ENCODE measurements at places on chromosomes 12 and 14.
A peak's percentile ranks its signal among the peaks of the same experiment; 100 is the strongest.

DNA sequence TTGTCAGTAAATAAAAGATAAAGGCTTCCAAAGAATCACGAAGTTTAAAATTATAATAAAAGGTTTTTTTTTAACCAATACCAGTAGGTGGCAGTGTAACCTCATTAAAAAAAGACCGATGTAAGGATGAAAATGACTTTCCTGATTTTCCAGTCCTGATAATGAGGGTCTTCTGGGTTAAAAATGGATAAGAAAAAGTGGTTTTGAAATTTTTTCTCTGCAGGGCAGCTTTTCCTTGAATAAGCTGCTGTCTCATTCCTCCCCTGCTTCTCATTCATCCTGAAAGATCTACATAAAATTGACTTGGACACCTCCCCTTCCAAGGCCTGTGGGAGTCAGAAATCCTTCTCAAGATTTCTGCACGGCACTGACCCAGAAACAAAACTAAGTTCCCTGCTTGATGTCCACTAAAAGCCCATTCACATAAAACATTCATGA lies 58.9 kb upstream of the FBXO33 start:
- no peak for DNase-seq

DNA sequence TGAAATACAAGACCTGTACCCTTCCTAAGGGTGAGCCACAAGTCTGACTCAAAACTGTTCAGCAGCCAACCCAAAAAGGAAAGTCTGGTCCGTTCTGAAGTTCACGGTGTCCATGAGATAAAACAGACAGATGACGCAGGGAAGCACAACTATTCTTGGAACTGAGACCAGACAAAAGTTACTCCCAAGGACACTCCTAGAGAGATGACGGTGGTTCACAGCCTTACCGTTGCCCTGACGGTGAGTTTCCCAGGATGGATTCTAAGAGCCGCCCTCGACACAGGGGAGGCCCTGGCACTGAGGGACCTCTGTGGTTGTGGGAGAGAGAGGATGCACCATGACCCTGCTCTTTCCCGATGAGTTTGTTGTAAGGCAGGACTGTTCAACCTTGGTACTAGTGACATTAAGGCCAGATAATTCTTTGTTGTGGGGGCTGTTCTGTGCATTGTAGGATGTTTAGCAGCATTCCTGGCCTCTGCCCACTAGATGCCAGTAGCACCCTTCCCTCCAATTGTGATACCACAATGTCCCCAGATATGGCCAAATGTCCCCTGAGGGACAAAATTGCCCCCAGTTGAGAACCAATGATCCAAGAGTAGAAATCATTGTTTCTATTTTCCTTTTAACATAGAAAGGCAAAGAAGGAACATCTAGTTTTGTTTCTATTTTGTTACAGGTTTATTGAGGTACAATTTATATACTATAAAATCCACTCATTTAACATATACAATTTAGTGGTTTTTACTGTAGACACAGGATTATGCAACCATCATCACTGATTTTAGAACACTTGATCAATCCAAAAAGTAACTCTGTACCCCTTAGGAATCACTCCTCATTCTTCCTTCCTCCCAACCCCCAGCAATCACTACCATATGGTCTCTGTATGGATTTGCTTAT lies 23.0 kb downstream of the OR10P1 start:
- no peak for DNase-seq

DNA sequence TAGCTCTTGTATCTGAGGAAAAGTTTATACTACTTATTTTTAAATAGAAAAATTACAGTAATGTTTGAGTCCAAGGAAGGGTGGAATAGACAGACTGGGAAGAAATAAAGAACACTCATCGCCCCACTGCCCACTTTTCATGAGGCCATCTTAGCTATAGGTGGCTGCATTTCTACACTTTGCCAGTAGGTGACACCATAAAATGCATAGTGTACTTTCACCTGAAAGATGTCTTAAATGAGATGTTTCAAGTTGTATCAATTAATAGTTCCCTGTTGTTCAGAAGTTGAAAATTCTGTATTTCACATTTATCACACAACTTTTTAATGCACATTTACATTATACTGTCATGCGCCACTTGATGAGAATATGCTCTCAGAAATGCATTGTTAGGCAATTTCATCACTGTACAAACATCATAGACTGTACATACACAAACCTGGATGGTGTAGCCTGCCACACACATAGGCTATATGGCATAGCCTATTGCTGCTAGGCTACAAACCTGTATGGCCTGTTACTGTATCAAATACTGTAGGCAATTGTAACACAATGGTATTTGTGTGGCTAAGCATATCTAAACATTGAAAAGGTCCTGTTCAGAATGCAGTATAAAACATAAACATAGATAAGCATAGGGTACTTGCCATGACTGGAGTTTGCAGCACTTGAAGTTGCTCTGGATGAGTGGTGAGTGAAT lies 27.6 kb downstream of the PMCH start:
- no peak for DNase-seq

- peak; percentile 26 for DNase-seq
These were observed 900 bp downstream of the C2CD5 start for GRCh38 chr12:22543246-22544037.

DNA sequence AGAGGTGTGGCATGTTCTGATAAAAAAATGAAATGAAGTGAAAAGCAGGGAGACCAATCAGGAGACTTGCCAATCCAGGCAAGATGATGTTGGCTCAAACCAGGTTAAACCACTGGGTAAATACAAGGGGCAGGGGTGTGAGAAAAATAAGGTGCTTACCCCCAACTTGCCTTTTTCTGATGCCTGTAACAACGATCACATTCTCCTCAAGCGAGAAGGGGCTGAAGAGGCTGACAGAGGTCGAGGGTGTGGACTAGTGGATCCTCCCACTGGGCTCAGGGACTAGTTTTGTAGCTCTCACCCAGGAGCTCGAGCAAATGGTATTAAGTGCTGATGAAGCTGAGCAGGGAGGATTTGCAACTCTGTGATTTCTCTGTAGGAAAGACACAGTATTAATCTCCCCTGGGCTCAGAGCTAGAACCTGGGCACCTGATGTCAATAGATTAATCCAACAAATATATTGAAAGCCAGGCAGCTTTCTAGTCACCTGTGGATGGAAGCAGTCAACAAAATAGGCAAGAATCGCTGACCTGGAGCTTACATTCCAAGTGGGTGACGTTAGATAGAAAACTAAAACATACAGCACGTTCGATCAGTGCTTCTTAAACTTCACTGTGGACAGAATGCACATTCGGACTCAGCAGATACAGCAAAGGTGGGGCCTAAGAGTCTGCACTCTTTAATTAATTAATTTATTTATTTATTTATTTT lies 15.2 kb upstream of the EAPP start:
- no peak for DNase-seq

DNA sequence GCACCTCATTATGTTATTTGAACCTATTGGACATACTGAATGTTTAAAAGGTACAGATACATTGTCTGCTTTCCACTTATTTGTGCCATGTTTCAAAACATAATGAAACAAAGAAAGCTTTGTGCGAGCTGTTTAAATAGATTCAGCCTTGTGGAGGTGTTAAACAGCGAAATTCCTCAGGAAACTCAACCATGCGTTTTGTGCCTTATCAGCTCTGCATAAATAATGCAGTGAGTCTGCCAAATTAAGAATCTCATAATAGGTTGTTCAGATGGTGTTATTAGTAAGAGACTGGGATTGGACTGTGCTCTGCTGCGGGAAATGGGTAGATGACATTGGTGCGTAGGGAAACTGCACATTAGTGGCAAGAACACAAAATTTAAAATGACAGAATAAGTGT lies 163.7 kb upstream of the CLEC14A start:
- DNase-seq, result no peak

DNA sequence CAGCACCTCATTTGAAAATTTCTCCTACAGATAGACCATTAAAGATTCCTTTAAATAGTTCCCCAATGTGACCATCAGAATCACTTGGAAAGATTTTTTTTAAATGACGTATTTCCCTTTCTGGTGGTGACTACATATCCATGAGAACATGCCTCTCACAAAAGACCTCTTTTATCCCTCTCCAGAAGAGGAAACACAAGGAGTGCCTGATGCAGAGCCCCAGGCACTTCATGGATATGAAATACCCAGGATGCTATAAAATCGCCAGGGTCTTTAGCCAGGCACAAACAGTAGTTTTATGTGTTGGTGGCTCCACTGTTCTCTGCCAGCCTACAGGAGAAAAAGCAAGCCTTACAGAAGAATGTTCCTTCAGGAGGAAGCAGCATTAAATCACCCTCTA lies 97.1 kb downstream of the ETNK1 start:
- DNase-seq, result no peak

GRCh38 chr14:94173471-94173884 lies 644 bp upstream of the PPP4R4 start:
- DNase-seq, result no peak

DNA sequence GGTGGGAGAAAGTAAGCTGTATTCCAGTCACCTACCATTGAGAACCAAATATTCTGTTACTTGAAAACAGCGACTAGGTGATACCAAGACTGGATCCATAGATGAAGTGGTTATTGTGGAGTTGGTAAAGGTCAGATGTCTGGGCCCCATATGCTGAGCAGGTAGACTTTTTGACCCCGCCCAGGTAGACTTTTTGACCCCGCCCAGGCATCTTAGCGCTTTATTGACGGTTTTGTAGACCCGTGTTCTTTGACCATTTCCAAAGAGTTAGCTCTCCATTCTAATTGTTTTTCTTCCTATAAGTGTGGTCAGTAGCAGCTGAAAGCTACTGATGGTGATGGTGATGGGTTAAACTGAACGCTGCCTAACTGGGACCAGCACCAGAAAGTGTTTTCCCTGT lies 61.6 kb downstream of the SLC8A3 start:
- DNase-seq, result no peak

- DNase-seq, result no peak
These were observed 276.5 kb upstream of the NPAS3 start for GRCh38 chr14:32662211-32662610.

- DNase-seq, result no peak
These were observed 55.4 kb downstream of the OTX2 start for GRCh38 chr14:56754921-56755320.

DNA sequence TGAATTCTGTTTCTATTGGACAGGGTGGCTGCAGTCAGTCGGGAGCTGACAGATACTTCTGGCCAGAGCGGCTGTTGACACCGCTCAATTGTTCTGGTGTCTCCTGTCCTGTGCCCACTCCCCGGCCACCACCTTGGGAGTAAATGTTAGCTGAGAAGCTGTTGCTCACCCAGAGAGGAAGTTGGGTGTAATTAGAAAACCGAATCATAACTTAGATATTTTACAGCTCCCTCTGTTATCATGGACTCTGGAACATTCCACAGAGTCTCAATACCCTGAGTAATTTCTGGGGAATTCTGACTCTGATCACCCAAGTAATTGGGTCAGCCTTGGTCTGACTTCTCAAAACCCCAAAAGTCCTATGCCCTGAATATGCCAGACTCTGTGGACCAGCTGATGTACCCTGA lies 58.3 kb upstream of the RFLNA start:
- DNase-seq, result no peak

GRCh38 chr12:128385736-128386135 lies 118.8 kb downstream of the TMEM132C start:
- DNase-seq, result no peak

- no peak for DNase-seq
These were observed 43.3 kb upstream of the NPFF start for GRCh38 chr12:53550595-53550994.

GRCh38 chr12:130016194-130016593 lies 112.4 kb upstream of the TMEM132D start:
- no peak for DNase-seq

GRCh38 chr14:88085736-88086135 lies 80.8 kb downstream of the GPR65 start:
- DNase-seq, result no peak

GRCh38 chr12:77648716-77649115 lies 182.0 kb upstream of the NAV3 start:
- DNase-seq, result no peak

DNA sequence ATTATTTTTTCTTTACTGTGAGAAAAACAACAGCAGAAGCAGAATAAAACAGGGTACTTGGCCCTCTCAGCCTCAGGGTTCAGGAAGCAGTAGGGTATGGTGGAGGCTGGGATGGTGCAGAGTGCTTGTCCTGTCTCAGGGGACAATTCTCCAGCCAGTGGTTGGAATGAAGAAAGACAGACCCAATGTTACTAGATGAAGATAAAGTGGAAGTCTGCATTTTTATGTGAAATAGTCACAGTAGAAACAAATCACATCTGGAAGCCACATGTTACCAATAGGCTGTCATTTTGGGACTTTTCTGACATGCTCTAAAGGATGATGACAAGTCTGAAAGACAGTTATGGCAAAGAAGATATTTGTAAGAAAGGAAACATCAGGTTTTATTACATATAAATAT lies 32.3 kb downstream of the PROX2 start:
- DNase-seq, result no peak

DNA sequence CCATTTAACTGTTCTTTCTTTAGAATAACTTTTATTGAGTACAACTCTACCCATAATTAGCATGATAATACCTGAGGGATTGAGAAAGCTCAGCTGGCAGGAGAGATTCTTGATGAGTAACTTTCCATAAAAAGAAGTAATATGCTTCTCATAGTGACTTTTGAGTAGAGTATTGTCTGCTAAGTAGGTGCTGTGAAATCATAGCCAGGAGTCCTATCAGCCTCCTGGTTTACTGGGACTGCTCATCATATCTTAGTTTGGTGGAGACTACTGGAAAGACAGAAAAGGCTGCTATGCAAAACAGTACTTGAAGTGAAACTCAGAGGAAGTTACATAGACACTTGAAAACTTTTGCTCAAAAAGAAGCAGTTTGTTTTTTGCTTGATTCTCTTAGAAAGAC lies 113.3 kb upstream of the ATP2B1 start:
- DNase-seq, result no peak

All from central memory CD8-positive, alpha-beta T cell (primary cell).